ENCODE measurements at places on chromosomes 13 and 19.

DNA sequence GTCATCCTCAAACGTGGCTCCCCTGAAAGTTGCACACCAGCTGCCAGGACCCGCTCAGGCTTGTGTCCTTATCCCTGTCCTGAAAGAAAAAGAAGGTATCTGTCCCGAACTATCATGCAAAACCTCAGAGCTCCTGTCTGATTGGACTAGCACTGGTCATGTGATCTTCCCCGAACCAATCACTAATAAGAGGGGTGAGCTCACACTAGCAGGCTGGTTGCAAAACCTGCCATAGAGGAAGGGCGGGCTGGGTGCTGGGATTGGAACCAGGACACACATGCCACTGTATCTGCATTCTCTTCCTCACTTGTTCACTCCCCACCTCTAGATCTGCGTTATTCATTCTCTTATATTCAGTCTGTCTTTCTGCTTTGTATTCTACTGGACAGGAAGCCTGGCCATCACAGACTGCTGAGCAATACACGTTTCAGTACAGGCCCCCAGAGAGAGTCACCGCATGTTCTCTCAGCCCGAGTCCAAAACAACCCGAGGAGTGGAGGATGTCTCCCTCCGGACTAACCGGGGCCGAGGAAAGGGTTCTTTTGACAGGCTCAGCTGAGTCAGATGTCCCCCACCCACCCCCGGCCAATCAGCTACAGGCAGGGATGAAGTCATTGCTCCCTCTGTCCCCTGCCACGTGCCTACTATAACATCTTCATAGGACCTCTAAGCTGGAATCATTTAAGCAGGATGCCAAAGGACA lies 97.7 kb downstream of the SIPA1L3 start:
- H3K4me1 ChIP-seq, result peaks cover 18% of the 10 kb centered on the region
- H3K27ac ChIP-seq, result peak overlapping the region; percentile 83
- no peaks in the 10 kb centered on the region for H3K36me3 ChIP-seq
- H3K4me3 ChIP-seq, result peak overlapping the region; percentile 54
- H3K27me3 ChIP-seq, result no peaks in the 10 kb centered on the region

DNA sequence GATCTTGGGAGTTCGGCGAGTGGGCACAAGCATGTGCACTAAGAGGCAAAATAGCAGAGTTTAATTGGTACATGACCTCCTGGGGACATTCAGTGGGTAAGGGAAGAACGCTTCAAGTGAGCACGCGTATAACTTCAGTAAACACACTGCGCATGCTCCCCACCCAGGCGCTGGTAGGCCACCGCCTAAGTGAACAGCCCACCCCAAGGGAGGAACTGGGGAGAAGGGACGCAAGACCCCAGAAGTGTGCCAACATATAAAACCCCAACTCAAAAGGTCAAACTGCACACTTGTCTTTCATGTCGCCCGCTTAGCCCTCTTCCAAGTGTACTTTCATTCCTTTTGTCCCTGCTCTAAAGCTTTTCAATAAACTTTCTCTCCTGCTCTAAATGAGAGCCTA lies 10.5 kb upstream of the NTN5 start:
- H3K27ac ChIP-seq, result no peak overlapping the region
- no peaks in the 10 kb centered on the region for H3K36me3 ChIP-seq
- H3K4me1 ChIP-seq, result no peaks in the 10 kb centered on the region
- H3K4me3 ChIP-seq, result no peak overlapping the region
- H3K27me3 ChIP-seq, result no peaks in the 10 kb centered on the region
- no peak for DNase-seq

GRCh38 chr19:10279737-10280442 lies 6.9 kb upstream of the ICAM4 start:
- no peak for DNase-seq
- H3K4me1 ChIP-seq, result no peaks in the 10 kb centered on the region
- peaks cover 8% of the 10 kb centered on the region for H3K36me3 ChIP-seq
- H3K27me3 ChIP-seq, result no peaks in the 10 kb centered on the region

- peaks cover 12% of the 10 kb centered on the region for H3K4me1 ChIP-seq
- H3K4me3 ChIP-seq, result no peak overlapping the region
These were observed 92.6 kb upstream of the TSC22D1 start for GRCh38 chr13:44668688-44669087.

GRCh38 chr19:17114414-17114831 lies 38.8 kb downstream of the MYO9B start:
- no peak overlapping the region for H3K4me3 ChIP-seq
- H3K27ac ChIP-seq, result peak overlapping the region; percentile 67
- peaks cover 21% of the 10 kb centered on the region for H3K36me3 ChIP-seq
- H3K4me1 ChIP-seq, result peaks cover 13% of the 10 kb centered on the region
- H3K27me3 ChIP-seq, result no peaks in the 10 kb centered on the region
- DNase-seq, result no peak

DNA sequence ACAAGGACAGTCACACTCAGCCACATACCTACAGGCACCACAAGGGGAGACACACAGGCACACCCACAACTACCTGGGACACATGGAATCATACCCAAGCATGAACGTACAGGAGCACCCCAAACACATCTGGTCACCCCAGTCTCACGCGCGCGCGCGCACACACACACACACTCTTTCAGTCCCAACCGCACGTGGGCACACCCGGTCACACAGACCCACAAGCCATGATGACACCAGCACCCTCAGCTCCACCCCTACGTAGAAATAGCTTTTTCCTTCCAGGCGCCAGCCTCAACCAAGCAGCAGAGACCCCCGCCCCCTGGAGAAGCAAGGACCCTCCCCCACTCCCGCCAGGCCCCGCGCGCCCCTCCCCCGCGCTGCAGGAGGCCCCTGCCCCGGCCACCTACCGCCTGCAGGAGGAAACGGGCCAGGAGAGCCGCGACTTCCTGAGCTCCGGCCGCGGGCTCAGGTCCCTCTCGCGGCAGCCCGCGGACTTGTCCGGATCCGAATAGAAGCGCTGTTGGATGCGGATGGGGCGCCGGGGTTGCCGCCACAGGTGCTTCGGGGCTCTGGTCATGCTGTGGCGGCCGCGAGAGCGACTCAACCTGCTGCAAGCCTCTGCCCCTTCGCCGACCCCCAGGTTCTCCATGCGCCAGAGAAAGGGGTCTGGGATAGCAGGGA lies 6.4 kb upstream of the PDE4C start:
- no peaks in the 10 kb centered on the region for H3K36me3 ChIP-seq
- no peak overlapping the region for H3K4me3 ChIP-seq
- DNase-seq, result no peak
- H3K27ac ChIP-seq, result no peak overlapping the region

DNA sequence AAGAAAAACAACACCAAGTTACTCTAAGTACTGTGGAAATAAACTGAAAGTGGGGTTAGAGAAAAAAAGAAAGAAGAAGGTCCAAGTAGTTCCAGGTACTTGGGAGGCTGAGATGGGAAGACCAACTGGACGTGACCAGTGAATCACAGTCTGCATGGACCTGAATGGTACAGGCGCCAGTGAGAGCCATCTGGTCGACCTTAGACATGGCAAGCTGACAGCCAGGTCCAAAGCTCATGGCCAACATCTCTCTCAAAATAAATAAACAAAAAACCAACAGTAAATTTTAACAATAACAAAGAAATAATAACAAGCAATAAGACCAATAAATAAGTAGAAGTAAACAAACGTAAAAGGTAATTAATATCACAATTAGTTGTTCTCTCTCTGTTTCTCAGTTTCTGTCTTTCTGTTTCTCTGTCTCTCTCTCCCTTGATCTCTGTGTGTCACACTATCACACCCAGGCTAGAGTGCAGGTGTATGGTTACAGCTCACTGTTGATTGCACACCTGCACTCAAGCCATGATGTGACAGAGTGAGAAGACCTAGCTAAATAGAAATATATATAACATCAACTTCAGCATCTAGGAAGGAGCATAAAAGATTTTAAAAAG lies 31.6 kb upstream of the ZNF724 start:
- no peak overlapping the region for H3K27ac ChIP-seq
- H3K36me3 ChIP-seq, result no peaks in the 10 kb centered on the region
- H3K27me3 ChIP-seq, result no peaks in the 10 kb centered on the region
- H3K4me3 ChIP-seq, result no peak overlapping the region

DNA sequence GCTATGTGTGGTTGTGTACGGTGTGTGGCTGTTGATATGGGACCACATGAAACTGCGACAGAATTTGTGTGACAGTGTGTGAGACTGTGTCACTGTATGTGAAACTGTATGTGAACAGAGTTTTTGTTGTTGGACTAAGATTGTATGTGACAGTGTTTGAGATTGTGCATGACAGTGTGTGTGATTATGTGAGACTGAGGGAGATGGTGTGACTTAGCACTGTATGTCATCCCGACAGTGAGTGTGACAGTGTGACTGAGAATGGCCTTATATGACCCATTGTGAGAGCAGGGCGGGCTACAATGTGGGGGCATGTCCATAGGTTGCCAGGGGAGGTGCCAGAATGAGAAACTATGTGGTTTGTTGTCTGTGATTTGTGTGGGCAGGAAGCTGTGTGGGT lies 930 bp downstream of the ZNF583 start:
- H3K27me3 ChIP-seq, result no peaks in the 10 kb centered on the region
- peaks cover 10% of the 10 kb centered on the region for H3K4me1 ChIP-seq

DNA sequence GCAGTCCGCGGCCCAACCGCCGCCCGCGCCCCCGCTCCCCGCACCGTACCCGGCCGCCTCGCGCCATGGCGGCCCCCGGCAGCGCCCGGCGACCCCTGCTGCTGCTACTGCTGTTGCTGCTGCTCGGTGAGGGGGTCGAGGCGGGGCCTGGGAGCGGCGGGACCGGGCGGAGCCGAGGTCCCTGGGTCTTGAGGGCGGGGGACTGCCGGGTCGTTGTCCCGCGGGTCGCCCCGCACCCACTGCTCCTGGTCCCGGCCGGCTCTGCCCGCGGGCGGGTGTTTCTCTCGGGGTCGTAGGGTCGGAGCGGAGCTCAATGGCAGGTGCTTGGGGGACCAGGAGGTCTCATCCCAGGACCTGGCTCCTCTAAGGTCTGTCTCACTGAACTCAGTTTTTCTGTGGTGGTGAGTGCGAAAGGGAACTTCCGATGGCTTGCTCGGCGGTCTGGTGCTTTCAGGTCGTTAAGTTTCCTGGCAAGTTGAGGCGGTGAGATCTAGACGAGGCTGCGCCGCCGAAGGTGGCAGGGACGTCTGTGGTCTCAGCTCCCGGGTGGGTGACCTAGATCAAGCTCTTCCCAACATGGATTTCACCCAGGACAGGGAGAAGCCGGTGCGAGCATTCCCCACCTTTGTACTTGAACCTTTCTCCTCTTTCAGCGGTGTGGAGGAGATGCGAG lies 467 bp downstream of the LAMP1 start:
- H3K27me3 ChIP-seq, result no peaks in the 10 kb centered on the region
- no peak for DNase-seq
- peak overlapping the region; percentile 73 for H3K27ac ChIP-seq

DNA sequence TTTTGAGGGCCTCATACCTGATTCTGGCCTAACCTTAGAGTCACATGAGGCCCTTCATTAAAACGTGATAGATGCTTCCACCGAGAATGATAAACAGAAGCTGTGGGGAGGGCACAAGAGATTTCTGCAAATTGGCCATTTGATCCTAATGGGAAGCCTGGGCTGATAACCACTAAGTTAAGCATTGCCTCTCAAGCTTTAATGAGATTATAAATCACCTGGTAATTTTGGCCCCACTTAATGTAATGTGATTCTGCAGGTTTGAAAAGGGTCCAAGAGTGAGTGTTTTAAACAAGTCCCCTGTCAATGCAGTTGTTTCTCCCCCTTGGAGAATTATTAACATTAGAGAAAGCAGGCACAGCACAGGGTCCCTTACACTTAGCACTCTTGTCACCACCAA lies 42.0 kb downstream of the ZNF486 start:
- no peaks in the 10 kb centered on the region for H3K36me3 ChIP-seq
- no peaks in the 10 kb centered on the region for H3K4me1 ChIP-seq
- H3K4me3 ChIP-seq, result no peak overlapping the region

DNA sequence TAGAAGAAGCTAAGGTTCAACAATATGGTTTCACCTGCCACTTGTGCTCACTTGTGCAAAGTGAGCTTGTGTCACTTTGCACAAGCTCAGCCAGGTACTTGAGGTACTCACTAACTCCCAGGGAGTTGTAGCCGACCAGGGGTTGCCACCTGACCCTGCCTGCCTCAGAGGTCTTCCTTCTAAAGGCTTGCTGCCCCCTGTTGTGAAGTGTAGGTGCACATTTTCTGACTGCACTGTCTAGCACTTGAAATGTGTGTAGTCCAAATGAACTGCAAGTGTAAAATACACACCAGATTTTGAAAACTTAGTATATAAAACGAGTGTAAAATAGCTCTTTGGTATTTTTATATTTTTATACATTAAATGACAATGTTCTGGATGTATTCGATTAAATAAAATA lies 230.8 kb downstream of the DLEU7 start:
- H3K27me3 ChIP-seq, result no peaks in the 10 kb centered on the region
- no peak overlapping the region for H3K4me3 ChIP-seq
- DNase-seq, result no peak
- H3K27ac ChIP-seq, result no peak overlapping the region

GRCh38 chr13:32720026-32720425 lies 133.8 kb downstream of the PDS5B start:
- no peak overlapping the region for H3K4me3 ChIP-seq
- no peak for DNase-seq
- H3K27me3 ChIP-seq, result no peaks in the 10 kb centered on the region
- H3K36me3 ChIP-seq, result no peaks in the 10 kb centered on the region
- no peaks in the 10 kb centered on the region for H3K4me1 ChIP-seq
- H3K27ac ChIP-seq, result no peak overlapping the region

- no peak overlapping the region for H3K27ac ChIP-seq
- no peaks in the 10 kb centered on the region for H3K36me3 ChIP-seq
- no peak overlapping the region for H3K4me3 ChIP-seq
- H3K27me3 ChIP-seq, result no peaks in the 10 kb centered on the region
- DNase-seq, result no peak
- H3K4me1 ChIP-seq, result no peaks in the 10 kb centered on the region
These were observed 1589.9 kb downstream of the SLITRK1 start for GRCh38 chr13:82292334-82292733.

GRCh38 chr19:43525836-43526771 lies 897 bp downstream of the ETHE1 start:
- peaks cover 16% of the 10 kb centered on the region for H3K4me1 ChIP-seq
- H3K27me3 ChIP-seq, result no peaks in the 10 kb centered on the region
- peak overlapping the region; percentile 76 for H3K4me3 ChIP-seq
- H3K27ac ChIP-seq, result peak overlapping the region; percentile 82

DNA sequence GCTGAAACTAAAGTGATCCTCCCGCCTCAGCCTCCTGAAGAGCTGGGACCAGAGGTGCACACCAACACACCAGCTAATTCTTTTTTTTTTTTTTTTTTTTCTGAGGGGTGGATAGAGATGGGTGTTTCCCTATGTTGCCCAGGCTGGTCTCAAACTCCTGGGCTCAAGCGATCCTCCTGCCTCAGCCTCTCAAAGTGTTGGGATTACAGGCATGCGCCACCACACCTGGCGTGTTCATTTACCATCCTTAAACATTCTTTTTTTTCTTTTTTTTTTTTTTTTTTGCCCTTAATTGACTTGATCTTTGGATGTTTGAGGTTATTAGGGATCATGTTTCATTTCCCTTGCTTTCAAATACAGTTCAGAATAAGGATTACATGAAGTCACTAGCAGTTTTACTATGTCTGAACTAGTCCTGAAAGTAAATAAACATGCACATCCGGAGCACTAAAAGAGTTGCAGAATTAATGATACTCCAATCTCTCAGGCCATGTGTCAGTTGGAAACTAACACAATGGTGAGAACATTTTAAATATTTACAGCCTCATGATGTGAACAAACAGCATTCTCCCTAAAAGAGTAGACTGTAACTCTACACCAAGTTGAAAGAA lies 10.2 kb downstream of the UTP14C start:
- H3K27me3 ChIP-seq, result no peaks in the 10 kb centered on the region
- H3K4me1 ChIP-seq, result no peaks in the 10 kb centered on the region
- DNase-seq, result no peak
- H3K36me3 ChIP-seq, result no peaks in the 10 kb centered on the region
- H3K4me3 ChIP-seq, result no peak overlapping the region

- DNase-seq, result no peak
- H3K27me3 ChIP-seq, result no peaks in the 10 kb centered on the region
- no peak overlapping the region for H3K4me3 ChIP-seq
- H3K4me1 ChIP-seq, result peaks cover 9% of the 10 kb centered on the region
- H3K36me3 ChIP-seq, result no peaks in the 10 kb centered on the region
- H3K27ac ChIP-seq, result no peak overlapping the region
These were observed 10.0 kb downstream of the DPF1 start for GRCh38 chr19:38213911-38214625.
